ENCODE measurements at places on chromosomes 6 and 20.

DNA sequence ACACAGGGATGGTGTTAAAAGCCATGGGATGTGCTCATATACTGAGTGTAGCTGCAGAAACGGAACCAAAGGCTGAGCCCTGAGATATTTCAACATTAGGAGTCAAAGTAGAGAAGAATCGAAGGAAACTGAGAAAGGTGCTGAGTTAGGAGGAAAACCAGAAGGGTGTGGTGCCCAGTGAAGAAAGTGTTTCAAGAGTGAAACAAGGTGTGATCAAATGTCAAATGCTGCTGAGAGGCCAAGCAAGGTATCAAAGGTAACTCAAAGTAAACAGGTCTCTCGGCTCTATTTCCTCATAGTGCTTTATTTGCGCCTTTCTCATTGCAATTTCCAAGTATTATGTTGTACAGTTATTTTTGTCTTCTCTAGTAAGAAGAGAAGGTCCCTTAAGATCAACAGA, 94.1 kb downstream of the PRDM1 start:
- DNase-seq = no peak

- DNase-seq = no peak
Measured at GRCh38 chr6:43946641-43947363, 176.8 kb downstream of the VEGFA start.

- DNase-seq = no peak
Measured at GRCh38 chr20:2231701-2232100, 64.1 kb upstream of the TGM3 start.

DNA sequence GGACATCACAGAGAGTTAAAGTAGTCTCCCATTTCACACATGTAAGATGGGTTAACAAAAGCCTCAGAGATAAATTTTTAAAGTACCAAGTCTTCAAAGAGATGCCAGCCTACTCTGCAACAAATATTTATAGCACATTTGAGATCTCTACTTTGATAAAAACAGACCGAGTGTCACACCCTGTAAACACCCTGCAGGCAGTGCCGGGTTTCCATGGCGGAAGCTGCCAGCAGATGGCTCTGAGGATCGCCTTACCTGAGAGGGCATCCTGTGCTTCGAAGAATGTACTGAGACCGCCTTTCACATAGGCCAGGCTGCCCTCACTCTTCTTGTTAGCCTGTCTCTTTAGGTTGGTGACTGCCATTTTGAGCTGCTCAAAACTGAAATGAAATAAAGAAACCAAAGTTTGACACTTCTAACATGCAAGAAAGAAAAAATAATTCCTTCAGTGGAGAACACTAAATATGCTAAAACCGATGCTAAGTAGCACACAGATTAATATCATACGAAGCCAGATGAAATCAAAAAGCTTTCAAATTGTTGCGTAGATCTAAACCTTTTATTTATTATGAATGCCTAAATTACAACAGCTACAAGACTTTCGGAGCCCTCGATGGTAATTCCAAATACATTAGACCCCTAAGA, 39.3 kb downstream of the HUS1B start:
- DNase-seq = no peak

Measured in stimulated activated CD4-positive, alpha-beta T cell treated with anti-CD3 and anti-CD28 coated beads, Interleukin-1b, Interleukin-23, amount 100 ng/mL, for 1 hour (primary cell).